Stimulated activated naive CD8-positive, alpha-beta T cell treated with anti-CD3 and anti-CD28 coated beads, Interleukin-15, Interleukin-2, amounts not matched to agents 100 U/mL and 50 U/mL, for 24 hours (primary cell): ENCODE measurements at places on chromosomes 2 and 18.

DNA sequence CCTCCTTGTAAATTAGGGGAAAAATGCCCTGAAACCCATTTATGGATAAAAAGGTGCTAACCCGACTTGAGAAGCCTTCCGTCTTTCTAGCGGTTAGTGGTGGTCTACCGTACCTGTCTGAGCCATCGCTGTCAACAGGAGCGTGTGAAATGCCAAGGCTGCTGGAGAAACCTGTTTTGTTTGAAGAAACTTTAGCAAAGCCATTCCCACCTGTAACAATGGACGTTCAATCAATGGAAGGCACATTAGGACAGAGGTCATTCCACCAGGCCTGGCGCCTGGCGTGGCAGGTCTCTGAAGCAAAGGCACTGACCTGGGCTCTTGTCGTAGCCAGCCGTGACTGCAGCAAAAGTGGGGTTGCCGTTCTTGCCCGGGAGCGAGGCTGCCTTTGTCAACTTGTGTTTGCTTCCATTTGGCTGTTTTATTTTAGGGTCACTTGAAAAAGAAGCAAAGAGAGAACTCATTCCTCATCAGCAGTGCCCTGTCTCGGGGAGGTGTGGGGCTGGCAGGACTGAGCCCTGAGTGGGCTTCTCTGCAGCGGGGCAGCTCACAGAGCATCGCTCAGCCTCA, 47.2 kb downstream of the ZAP70 start:
- DNase-seq = no peak

DNA sequence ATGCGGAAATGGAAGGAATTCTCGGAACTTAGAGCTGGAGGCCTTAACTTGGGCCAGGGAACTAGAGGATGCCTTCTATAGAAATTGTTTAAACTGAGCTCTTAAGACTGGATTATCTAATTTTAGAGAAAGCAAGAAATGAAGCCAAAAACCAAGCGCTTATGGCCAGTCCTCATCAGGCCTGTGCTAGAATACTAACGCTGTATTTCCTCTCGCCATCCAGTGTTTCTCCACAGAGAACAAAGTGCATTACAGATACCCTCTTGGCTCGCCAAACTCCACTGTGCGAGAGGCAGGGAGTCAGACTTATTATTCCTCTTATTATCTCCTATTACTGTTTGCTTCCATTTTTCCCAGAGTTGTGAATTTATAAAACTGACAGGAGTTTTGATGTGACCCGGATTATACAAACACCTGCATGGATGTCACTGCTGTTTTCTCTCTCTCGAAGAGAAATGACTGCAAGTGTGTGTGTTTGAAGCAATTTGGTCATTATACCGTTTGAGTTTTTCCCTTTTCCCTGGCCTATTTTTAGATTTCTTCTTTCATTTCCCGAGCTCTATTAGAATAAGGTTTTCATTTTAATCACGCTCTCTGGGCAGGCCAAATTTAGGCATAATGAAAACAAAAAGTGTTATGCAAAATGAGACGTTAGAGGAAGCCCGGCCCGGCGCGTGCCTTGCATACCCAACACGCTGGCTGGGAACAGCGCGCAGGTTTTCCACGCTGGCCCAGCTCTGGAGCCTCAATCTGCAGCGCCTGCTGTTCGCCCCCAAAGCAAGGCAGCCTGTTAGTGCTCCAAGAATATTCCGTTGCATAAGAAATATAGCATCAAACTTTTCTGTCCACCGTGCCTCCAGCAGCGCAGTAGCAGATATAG, 103.3 kb downstream of the ALK start:
- no peak for DNase-seq

DNA sequence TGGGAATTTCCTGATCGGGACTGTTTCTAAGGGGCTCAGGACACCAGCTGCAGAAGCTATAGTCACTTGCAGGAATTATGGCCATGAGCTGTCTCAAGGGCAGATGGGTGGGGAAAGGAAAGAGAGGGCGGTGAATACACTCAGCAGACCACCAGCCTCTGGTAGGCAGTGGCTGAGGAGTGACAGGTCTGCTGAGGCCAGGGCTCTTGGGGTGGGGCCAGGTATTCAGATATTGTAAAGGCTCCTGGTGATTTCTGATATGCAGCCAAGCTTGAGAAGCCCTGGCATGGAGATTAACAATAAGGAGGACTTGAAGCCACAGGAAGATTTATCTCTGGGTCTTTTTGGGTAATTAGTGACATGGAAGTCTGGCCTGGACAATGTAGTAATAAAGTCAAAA, 145.3 kb upstream of the AQP4 start:
- no peak for DNase-seq

GRCh38 chr18:51211552-51211951, 14.1 kb upstream of the MEX3C start:
- DNase-seq = peak; percentile 63

DNA sequence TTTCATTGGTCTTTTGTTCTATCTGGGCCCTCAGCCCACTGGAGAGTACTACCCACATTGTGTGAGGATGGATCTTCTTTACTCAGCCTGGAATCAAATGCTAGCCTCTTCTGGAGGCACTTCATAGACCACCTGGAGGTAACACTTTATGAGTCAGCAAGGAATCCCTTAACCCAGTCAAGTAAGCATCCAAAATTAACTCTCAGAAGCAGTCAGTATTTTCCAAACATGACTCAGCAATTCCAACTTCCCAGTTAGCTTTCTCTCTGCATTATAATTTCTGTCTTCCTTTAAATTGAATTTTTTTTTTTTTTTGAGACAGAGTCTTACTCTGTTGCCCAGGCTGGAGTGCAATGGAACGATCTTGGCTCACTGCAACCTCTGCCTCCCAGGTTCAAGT, 142.7 kb downstream of the ACKR3 start:
- DNase-seq = no peak

- no peak for DNase-seq
Measured at GRCh38 chr2:148988337-148988736, 50.2 kb upstream of the LYPD6B start.

DNA sequence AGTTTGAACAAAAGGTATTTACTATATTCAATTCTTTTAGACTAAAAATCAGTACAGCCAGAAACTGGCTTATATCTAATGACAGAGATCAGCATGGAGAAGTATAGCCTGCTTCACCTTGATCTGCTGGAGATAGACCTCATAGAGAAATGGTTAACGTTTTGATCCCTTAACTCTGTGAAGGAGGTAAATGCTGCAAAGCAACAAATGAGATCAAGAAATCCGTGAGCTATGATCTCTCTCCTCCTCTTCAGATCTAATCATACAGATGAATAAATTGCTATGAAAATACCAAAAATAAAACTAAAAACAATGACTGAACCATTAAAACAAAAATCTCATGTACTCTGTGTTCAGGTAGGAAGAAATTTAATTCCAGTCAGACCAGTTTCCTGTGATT, 42.8 kb downstream of the KLHL14 start:
- no peak for DNase-seq

DNA sequence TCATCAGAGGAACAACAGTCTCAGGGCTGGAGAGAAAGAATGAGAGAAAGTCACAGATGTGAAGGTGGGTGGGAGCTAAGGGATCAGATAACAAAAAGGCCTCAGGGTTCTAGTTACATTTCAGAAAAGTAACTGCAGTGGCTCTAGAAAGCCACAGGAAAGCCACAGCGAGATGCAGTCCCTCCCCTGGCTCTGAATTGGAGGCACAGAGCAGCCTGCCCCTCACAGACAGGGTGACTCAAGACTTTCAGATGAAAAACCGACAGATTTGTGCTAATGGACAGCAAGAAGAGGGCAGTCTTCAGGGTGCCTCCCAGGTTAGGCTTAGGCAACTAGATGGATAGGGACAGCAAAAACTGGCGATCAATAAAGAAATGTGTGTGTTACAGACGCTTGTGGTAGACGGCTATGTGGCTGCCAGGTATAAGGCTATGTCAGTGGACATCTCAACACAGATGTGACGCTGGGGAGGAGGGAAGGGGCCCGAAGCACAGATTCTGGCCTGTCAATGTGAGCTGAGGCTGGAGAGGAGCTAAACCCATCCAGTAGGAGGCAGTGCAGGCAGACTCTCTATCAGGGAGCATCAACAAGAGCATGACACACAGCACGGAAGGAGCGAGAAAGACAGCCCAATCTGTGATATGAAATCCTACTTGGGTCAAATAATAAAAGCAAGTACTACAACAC, 26.2 kb downstream of the UNC50 start:
- peak; percentile 64 for DNase-seq

DNA sequence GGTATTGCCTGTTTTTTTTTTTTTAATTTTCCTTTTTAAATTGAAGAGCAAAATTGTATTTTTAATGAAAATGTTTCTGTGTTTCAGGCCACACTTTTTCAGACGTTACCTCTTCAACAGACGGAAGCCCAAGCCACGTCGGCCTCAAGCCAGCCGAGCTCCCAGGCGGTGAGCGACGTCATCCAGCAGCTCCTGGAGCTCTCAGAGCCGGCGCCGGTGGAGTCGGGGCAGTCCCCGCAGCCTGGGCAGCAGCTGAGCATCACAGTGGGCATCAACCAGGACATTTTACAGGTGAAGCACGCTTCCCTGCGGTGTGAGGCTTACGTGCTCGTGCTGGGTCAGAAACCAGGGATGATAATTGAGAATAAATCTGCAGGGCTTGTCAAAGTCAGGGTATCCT, 57.7 kb downstream of the ZNF236 start:
- DNase-seq = no peak

- no peak for DNase-seq
Measured at GRCh38 chr2:18684206-18685038, 95.1 kb upstream of the NT5C1B start.

- DNase-seq = no peak
Measured at GRCh38 chr2:162342841-162343240, 1.1 kb upstream of the GCA start.

- no peak for DNase-seq
Measured at GRCh38 chr18:78407466-78407844, 572.2 kb upstream of the SALL3 start.

GRCh38 chr18:46352520-46353250, 248.5 kb downstream of the HAUS1 start:
- no peak for DNase-seq

DNA sequence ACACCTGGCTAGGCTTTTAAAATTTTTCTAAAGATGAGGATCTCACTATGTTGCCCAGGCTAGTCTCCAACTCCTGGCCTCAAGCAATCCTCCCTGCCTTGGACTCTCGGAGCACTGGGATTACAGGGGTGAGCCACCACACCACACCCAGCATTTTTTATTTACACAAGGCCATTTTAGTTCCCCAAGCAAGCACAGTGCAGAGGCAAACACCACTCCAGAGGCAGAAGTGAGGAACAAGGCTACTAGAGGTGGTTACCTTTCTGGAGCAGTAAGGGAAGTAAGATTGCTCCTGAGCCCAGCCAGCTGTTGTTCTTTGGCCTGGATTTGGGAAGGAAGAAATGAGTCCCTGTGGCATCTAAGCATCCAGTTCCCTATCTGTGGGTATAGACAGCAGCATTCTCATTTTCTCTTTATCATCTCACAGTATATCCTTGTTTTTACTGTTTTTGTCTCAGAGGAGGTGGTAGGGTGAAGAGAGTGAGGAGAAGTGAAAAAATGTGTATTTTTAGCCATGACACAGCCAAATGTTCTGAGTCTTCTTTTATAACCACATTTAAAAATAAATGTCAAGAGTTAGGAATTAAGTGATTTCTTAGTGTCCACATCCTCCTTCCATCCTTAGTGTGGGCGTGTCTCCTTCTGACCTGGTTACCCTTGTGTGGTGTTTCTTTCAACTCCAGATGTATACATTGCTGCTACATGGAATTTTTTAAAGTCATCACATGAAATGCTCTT, 10.5 kb upstream of the TTC39C start:
- no peak for DNase-seq

DNA sequence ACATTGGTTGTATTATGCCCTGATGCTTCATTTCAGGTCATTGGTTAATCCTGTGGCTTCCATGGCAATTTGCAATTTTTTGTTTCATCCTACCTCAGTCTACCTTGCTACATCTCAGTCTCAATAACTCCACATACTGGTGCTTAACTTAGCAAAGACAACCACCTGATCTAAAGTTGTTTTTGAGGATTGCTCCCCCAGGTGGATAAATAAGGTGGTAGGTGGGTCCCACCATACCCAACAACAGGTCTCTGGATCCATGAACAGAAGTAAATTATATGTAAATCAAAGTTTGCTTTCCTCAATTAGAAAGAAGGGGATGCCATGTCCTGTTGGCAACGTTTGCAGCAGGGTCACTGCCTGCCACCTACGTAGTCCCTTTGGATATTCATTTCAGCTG, 7.0 kb downstream of the XIRP2 start:
- no peak for DNase-seq

GRCh38 chr2:134262684-134263083, 8.8 kb downstream of the MGAT5 start:
- no peak for DNase-seq
